ENCODE measurements at places on chromosomes 3 and 15.

DNA sequence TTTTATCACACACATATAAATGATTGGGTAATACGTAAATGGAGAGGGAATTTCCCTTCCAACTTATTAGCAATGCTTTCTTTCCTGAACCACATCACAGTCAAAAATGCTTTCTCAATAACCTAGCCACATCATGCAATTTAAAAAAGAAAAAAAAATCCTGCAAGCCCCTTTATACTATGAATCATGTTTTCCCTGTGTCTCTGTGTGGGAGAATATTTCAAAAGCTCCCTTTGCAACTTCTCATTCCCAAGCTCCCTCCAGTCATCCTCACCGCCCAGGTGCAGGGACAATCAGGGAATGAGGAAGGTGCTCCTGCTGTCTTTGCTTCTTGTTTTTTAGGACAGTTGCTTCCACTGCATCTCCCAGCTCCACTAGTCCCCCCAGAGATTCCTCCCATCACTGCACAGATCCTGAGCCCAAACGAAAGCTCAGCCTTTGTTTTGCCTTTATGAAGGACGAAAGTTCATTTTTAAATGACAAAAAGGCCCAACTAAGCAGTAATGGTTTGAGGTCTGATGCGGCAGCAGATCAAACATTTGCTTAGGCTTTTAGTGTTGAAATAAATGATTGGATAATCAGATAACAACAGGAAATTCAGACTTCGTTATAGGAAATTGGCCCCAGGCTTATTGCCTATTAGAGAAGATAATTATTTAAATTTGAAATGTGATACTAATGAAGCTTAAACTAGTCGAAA lies 47.8 kb upstream of the ADGRG7 start:
- no peak for DNase-seq

- DNase-seq, result no peak
These were observed 303.4 kb upstream of the MME start for GRCh38 chr3:154776549-154777225.

DNA sequence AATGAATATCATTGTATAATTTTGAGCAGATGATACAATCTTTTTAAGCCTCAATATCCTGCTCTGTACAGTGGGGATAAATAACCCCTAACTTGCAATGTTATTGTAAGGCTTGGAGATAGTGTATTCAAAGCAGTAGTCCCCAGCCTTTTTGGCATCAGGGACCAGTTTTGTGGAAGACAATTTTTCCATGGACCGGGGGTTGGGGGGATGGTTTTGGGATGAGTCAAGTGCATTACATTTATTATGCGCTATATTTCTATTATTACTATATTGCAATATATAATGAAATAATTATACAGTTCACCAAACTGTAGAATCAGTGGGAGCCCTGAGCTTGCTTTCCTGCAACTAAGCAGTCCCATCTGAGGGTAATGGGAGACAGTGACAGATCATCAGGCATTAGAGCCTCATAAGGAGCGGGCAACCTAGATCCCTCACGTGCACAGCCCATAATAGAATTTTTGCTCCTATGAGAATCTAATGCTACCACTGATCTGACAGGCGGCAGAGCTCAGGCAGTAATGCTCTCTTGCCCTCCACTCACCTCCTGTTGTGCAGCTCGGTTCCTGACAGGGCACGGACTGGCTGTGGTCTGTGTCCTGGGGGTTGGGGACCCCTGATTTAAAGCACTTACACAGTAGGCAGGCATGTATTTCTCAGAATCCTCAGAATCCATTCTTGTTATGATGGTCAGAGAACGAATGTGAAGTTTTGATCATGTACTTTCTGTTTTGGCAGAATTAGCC lies 102.2 kb downstream of the PTPRG start:
- DNase-seq, result no peak

DNA sequence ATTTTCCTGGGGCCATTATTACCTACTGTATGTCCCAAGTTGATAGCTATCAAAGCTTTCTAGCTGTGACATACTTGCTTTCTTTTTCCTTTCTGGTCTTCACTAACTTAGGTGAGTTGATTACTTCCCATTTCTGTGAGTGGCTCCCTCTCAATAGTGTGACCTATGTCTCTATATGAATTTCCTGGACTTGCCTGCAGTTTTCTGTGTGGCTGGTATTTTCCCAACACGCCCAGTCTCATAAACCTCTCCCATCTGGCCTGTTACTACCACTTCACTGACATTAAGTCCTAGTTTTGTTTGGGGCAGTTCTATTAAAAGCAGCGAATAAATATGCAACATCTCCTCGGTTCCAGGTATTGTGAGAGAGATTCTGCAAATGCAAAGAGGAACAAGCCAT lies 671.2 kb downstream of the SI start:
- DNase-seq, result no peak

DNA sequence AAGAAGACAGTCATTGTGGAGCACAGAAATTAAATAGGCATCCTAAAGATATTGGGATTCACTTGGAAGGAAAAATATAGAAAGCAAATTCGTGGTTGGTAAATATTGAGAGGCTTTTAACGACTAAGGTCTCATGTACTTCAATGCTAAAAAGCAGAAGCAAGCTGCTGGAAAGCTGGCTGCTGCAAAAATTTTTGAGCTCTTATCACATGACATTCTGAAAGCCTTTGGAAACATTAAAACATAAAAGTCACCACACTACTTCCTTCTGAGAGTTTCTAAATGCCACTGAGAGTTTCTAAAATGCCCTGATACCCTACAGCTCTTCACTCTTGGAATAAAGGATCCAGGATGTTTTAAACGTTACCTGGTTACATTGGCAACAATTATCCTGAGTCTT lies 39.0 kb upstream of the CBLB start:
- DNase-seq, result no peak

- DNase-seq, result no peak
These were observed 37.5 kb upstream of the MYZAP start for GRCh38 chr15:57554063-57554811.

DNA sequence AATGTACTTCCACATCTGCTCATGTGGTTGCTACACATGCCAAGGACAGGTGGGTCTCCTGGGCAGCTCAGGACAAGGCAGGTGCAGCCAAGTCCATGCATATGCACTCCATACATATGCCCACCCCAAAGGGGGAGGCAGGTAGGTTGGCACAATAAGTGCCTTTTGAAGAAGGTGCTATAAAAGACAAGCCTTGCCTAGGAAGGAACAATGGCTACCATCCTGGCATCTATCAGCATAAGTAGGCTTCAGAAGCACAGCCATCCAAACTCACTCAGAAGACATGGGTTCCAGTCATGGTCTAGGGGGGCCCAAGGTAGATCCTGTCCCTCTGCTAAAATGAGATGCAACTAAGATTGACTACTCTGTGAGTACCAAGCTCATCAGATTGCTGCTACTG lies 34.6 kb downstream of the NBEAL2 start:
- no peak for DNase-seq

GRCh38 chr3:16203671-16204629 lies 29.5 kb downstream of the GALNT15 start:
- DNase-seq, result no peak

GRCh38 chr3:56916716-56917360 lies 115.1 kb upstream of the ARHGEF3 start:
- no peak for DNase-seq

Data from Peyer's patch (tissue), 4 donors.